Amniotic stem cell (primary cell): ENCODE measurements at places on chromosomes 2 and 18.

DNA sequence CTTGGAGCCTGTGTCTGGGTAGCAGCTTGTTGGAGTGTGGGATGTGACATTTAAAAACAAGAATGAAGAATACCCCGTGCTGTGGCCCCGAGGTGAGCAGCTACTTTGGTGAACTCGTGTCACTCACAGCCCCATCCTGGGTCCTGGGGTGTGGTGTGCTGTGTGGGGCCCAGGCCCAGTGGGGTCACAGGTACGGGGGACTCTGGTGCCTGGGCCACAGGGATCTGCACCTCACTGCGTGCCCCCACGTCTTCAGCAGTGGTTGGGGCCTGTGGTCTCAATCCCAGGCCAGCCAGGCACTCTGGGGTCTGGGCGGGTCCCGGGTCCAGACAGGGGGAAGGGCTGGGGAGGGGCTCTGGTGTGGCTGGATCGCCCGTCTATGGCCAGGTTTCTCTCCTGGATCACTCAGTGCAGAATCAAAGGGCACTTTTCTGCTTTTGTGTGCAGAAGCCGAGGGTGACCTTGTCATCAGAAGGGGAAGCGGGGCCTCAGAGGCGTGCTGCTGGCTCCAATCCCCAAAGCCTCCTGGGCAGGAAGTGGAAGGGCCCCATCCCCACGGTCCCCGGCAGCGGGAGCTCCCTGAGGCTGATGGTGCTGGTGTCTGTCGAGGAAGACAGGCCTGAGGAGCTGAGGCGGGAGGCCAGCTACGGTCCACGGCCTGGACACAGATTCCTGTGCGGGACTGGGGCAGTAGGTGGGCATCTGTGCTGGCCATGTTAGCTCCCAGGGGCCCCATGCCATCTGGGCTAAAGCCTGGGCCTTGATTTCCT, 1.4 kb downstream of the GPR35 start:
- no peak for DNase-seq

DNA sequence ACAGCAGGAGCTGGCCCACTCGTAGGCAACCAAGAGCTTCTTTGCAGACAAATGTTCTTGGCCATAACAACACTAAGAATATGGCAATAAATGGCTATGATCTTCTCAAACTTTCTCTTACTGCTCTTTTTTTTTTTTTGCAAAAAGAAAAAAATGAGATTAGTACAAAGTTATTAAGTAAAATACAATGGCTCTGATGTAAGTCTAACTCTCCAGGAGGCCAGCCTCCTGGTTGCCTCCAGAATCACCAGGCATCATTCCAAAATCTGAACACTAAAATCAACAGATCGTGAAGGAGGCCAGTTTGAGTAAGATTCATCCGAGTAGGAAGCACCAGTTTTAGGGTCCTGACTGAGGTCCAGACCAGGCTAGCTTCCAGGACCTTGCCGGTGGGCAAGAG, 20.8 kb upstream of the FIGN start:
- DNase-seq = no peak

- no peak for DNase-seq
These were observed 265.7 kb upstream of the HS6ST1 start for GRCh38 chr2:128584296-128584890.

- DNase-seq = no peak
These were observed 190.1 kb downstream of the ZNF385B start for GRCh38 chr2:179671043-179671981.

GRCh38 chr2:84865181-84865783, 15.6 kb downstream of the TRABD2A start:
- no peak for DNase-seq
